ENCODE measurements at places on chromosomes 4 and X.

DNA sequence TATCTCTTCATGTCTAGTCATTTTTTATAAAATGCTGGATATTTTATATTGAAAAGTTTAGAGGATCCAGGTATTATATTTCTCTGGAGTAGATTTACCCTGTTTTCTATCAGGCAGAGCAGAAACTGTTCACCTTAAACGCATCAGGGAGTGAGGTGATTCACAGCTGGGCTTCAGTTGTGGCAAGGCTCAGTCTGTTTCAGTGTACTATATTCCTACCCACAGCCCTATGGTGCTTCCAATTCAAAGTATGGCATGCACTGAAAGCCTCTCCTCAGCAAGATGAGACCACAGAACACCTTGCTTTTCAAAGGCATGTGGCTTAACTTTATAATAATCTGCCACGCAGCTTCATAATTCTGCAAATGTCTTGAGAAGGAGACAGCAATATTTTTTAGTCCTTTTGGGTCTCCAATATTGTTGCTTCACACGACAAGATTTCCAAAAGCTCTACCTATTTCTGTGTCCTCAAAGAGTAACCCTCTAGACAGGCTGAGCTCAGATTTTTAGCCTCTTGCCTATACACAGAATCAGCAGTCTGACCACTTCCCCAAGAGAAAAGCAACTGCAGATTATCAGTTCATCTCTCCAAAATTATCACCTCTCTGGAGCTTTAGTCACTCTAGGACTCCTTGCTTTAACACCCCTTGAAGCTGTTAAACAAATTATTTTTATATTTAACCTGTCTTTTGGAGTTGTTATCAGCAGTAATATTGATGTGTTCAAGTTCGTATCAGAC lies 24.4 kb downstream of the PRDM5 start:
- DNase-seq, result no peak

DNA sequence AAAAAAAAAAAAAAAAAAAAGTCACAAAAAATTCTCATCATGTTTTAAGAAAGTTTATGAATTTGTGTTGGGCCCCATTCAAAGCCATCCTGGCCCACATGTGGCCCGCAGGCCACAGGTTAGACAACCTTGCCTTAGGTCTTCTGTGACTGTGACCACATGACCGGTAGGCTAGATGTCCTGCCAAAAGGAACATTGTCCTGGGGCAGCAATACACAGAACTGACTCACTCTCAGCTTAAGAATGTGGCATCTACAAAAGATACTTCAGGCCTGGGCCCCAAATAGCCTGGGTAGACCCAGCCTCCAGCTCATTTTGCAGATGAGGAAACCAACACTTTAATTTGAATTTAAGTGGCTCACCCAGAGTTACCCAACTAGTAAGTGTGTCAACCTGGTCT lies 10.0 kb downstream of the AWAT2 start:
- no peak for DNase-seq

- DNase-seq, result peak; percentile 26
These were observed 152.1 kb upstream of the HPGD start for GRCh38 chr4:174674305-174674840.

DNA sequence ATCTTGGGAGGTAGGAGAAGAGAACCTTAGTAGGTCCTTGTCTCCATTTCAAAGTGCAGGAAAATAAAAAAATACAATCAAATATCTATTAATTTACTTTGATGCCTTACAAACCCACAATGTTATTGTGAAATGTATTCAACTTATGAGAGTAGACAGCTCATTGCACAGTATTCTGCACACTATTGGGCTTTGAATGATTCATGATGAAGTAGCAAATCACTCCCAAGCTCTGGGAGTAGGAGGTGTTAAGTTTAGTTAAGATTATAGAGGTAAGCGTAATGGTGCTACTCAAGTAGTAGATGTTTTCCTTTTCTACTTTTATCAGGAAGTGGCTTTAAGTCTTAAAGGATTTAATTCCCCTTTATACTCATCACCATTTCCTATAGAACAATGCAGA lies 32.8 kb upstream of the TMPRSS11A start:
- DNase-seq, result no peak

GRCh38 chr4:48275686-48276085 lies 6.0 kb upstream of the TEC start:
- DNase-seq, result no peak

DNA sequence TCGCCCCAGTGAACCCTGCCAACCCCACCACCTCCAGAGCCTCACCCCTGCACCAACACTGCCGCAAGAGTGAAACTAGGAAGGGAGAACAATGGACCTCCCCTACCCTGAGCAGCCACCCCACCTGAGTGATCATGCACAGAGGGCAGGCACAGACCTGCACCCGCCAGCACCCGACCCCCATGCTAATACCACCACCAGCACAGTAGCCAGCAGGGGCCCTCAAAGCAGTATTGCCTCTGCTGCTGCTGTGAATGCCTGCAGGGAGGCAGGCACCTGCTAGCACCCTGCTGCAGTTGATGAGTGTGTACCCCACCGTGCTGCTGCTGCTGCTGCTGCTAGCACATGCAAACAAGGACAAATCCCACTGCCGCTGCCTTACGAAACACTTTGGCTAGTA lies 100.1 kb downstream of the RAB28 start:
- DNase-seq, result no peak

DNA sequence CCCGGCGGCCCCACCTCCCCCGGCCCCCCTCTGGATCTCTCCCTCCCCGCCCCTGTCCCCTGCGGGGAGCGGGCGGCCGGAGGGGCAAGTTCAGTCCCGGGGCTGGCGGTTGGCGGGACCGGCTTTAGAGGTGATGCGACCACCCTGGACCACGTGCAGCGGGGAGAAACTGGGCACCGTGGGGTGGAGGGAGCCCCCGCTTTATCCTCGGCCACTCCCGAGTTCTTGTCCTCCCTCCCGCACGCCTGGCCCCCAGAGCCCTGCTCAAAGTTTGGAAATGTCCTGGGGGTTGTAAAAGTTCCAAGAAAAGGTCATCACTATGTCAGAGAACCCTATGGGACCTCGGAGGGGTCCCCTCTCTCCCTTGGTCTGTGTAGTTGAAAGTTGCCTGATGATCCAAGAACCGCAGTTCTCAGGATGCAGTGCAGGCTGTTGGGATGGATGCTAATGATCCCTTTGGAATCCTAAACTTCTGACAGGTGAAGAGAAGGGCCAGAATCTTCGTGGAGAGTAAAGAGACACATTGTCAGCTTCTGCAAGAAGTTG lies 411 bp upstream of the VEGFC start:
- DNase-seq, result no peak

DNA sequence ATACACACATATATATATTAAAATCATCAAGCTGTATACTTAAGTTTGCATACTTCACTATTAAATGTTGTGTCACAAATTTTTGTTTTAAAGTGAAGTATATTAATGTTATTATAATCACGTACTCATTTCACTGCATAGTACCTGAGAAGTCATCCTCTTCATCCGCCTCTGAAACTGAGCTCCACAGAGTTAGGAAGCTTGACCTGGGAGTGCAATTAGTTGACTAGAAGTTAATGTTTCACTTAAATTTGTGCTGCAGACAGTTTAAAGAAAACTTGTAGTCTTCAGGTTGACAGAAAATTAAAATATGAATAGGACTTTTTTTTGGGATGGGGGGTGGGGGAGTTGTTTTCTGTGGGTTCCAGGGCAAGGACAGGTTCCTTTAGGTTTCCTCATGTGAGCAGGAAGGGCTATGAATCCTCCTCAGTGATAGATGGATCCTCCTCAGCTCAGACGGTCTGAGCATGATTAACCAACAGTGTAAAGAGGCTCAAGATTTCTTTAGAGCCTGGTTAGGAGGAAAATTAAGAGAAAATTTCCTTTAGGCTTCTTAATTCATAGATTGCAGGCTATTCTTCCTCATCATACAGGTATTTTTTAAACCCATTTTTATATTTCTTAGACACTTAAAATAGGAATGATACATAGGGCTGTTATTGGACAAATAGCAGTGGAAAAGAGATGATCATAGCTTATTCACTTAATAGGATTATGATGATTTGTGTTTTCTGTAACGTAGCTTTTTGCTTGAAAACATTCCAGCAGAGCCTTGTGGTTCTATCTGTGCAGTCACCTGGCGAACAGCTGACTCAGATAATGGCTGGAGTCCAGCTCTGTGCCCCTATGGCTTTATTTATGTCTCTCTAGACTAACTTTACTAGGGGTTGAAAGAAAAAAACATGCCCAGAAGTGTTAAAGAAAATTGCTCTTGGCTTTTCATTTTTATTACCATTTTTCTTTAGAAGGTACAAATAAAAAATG lies 102.7 kb downstream of the SLC4A4 start:
- DNase-seq, result peak; percentile 20

DNA sequence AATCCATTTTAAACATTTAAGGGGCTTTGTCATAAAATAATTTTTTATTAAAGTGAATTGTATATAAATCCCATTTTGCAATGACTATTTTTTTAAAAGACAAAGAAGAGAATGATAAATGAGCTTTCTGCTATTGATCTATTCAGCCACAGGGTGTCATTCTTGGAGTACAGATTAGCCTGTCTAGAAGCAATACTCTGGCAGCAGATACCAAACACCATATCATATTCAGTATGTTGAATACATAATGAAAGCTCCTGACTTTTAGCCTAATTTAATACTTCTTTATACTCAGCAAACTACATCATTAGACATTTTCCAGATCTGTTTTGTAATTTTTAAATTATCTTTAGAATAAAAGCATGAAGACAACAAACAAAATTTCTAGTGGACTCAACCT lies 496.3 kb downstream of the PDGFC start:
- peak; percentile 20 for DNase-seq

GRCh38 chr4:87566276-87566675 lies 37.1 kb upstream of the SPARCL1 start:
- no peak for DNase-seq

GRCh38 chrX:124346877-124347241 lies 496 bp downstream of the SH2D1A start:
- DNase-seq, result no peak

DNA sequence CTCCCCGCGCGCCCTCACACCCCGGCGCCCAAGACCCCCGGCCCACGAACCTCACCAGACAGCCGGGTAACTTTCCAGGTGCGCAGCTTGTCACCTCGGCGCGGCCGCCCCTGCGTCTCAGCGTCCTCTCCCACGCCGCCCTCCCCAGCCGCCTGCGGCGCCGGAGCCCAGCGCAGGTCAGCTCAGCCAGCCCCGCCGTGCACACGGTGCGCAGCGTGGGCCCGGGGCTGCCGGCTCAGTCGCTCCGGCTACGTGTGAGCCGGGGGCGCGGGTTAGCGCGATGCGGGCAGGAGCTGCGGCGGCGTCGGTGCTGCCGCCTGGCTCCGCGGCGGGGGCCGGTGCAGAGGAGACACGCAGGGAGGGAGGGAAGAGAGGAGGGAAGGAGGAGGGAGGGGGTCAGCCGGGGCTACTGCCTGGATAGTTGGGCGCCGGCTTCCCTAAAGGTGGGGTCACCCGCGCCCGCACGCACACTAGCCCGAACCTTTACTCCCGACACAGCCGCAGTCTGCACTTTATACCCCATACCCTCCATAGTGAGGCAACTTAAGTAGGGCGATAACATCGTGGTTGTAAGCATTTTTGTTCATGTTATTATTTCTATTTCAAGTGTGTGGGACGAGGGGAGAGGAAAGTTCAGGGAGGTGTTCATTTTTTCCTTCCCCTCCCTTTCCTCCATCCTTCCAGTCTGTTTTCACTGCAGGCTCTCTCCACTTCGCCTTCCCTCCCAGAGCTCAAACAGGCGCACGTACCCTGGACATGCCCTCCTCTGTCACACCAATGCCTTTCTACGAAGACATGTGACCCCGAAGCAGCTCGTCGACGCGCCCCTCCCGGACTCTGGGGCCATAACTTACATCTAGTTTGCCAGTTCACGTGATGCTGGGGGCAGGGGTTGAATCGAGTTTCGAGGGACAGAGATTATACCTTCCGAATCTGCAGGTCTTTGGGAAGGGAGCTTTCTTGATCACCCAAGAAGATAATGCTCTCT lies at the start of gene PRKG2:
Gene PRKG2 (minus strand): TSS at position 342 of the 988 bp plus-strand sequence. CDS start 10,175 bp downstream, outside the sequence.
- DNase-seq, result no peak

- DNase-seq, result no peak
These were observed 18.8 kb downstream of the PPP2R2C start for GRCh38 chr4:6453688-6453990.

DNA sequence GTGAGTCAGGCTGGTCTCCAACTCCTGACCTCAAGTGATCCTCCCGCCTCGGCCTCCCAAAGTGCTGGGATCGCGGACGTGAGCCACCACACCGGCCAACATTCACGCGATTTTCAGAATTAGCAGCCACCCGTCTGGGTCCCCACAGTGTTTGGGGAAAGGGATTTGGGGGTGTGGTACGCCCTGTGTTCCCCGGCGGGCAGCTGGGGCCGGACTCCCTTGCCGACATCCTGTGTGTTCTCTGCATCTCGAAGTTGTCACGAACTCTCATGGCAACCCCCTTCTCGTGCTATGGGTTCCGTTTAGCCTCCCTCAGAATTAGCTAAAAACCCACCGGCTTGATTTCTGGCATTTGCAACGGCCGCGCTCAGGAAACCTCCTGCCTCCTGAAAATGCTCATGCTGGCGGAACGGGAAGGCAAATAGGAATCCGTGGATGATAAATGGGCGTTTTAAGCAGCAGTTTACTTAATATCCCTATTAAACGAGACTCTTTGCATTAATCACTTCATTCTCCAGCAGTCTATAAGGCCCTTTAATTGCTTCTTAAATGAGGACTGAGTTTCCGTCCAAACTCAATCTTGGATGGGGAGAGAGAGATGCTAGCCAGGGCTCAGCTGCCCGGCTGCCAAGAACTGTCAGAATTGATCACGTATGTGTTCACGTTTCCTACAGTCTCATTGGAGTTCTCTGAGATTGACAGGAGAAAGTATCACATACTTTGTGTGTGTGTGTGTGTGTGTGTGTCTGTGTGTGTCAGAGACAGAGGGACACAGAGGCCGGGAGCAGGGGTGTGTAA lies 78.9 kb upstream of the PPP2R3B start:
- DNase-seq, result no peak

GRCh38 chrX:111338095-111338698 lies 67.9 kb upstream of the CAPN6 start:
- DNase-seq, result no peak

- no peak for DNase-seq
These were observed 304.9 kb upstream of the RPS6KA3 start for GRCh38 chrX:20571611-20572010.

- no peak for DNase-seq
These were observed 450.1 kb upstream of the TENM3 start for GRCh38 chr4:181793096-181793495.

GRCh38 chr4:73187325-73187724 lies 71.3 kb downstream of the ANKRD17 start:
- no peak for DNase-seq

GRCh38 chrX:124238268-124238667 lies 94.2 kb upstream of the TEX13D start:
- DNase-seq, result no peak

- no peak for DNase-seq
These were observed 631 bp downstream of the EVC start for GRCh38 chr4:5711479-5712184.
